Neural progenitor cell (in vitro differentiated cells): ENCODE measurements at places on chromosomes 1 and 21. TPM values are rescaled to one million over a fixed set of nuclear protein-coding genes. Genes with fewer than 3 reads are reported as not detected.

DARS2 gene
- total RNA-seq = 35.7 and 56.0 TPM in 2 replicates

GRCh38 chr1:11997081-11997850, 17.0 kb downstream of the MFN2 start:
- DNase-seq = no peak

DNA sequence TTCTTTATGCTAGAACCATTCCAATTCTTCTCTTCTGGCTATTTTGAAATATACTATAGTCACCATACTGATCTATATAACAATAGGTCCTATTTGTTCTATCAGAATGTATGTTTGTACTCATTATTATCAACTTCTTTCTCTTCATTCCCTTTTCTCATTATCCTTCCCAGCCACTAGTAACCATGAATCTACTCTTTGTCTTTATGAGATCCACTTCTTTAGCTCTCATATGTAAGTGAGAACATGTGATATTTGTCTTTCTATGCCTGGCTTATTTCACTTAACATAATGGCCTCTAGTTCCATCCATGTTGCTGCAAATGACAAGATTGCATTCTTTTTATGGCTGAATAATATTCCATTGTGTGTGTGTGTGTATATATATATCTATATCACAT, 31.7 kb upstream of the RC3H1 start:
- no peak for DNase-seq

- DNase-seq = no peak
These were observed 509.4 kb downstream of the SMYD3 start for GRCh38 chr1:245997471-245998258.

DNA sequence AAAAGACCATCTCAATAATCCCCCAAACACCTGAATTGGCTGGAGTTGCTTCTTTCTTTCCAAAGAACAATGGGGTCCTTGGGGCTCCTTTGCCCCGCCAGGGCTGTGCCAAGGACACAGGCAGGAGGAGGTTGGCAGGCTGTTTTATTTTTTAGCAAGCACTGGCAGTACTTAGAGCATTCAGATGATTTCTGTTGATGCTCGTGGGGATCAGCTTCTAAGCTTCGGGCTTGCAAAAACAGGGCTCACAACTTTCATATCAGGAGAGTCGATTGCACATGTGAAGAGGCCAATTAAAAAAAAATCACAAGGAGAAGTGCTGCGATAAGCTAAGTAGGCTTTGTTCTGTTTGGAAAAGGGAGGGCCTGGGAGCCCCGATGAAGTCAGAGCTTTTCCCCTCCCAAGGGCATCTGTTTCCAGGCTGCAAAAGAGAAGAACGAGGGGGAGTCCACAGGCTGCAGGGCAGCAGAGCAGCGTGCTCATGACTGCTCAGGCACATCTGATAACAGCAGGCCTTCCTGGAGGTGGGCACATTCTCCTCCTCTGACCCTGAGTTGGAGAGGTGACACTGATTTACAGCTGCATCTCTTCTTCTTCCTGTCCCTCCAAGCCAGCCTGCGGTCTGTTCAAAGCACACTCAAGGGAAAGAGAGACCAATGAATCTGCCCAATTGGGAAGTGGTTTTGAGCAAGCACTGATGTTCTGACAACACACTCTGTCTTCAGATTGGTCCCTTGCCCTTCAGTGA, 27.3 kb upstream of the BCAR3 start:
- no peak for DNase-seq

DNA sequence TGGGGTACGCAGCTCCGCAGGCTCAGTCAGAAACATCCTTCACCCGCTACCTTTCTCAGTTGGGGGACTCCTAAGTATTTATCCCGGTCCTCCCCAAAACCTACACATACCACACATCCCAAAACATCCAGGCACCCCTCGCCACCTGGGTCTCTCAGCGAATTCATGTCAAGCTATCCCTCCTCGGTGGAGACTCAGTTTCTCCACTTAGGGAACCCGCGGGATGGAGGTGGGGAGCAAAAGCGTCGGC, 1.3 kb upstream of the ZBTB7B start:
- DNase-seq = no peak

MXRA8 gene
- total RNA-seq = 6.8 and 24.0 TPM in 2 replicates

- no peak for DNase-seq
These were observed 3.2 kb upstream of the TNFRSF8 start for GRCh38 chr1:12059722-12060464.

TAS1R1 gene
- total RNA-seq = not detected in 2 replicates

WNT3A gene
- total RNA-seq = 0.12 TPM in 1 of 2 replicates, not detected in the other
